ENCODE measurements at places on chromosomes 12 and 14.

- no peak for DNase-seq
Measured at GRCh38 chr12:74317741-74318140, 219.9 kb upstream of the ATXN7L3B start.

- DNase-seq, result no peak
Measured at GRCh38 chr12:51522696-51523095, 68.3 kb upstream of the SCN8A start.

GRCh38 chr14:46887144-46887543 lies 235.6 kb upstream of the RPL10L start:
- no peak for DNase-seq

- no peak for DNase-seq
Measured at GRCh38 chr12:51323317-51323960, 535 bp downstream of the BIN2 start.

DNA sequence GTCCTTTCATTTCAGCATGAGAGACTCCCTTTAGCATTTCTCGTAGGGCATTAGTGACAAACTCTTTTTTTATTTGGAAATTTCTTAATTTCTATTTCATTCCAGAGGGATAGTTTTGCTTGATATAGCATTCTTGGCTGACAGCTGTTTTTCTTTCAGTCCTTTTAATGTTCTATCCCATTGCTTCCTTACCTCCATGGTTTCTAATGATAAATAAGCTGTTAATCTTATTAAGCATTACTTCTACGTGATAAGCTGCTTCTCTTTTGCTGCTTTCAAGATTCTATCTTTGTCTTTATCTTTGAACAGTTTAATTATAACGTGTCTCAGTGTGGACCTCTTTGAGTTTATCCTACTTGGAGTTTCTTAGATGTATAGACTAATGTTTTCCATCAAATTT lies 11.6 kb upstream of the TMEM63C start:
- DNase-seq, result no peak

- no peak for DNase-seq
Measured at GRCh38 chr14:58961045-58961731, 227.3 kb upstream of the DAAM1 start.

DNA sequence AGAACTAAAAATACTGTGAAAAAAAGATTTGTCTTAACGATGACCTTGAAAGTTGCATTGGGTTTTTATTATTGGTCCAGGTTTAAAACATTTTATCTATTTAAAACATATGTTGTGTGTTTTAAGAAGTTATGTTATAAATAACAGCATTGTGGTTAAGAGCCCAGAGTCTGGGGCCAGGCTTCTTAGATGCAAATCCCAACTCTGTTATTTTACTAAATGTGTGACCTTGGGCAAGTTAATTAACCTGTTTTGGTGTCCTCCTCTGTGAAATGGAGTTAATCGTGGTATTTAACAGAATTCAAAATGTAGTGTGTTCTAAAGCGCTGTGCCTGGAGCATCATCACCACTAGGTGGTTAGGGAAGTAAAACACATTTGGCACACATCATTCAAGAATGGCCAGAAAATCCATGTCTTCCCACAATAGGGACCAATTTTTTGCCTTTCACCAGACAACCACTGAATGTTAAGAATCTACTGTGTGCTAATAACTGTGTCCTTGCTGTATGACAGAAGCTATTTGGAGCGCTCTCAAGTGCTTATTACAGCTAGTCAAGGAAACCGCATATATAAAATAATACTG lies 133.3 kb downstream of the MON2 start:
- no peak for DNase-seq

GRCh38 chr12:121766290-121767039 lies 27.0 kb downstream of the RHOF start:
- no peak for DNase-seq

DNA sequence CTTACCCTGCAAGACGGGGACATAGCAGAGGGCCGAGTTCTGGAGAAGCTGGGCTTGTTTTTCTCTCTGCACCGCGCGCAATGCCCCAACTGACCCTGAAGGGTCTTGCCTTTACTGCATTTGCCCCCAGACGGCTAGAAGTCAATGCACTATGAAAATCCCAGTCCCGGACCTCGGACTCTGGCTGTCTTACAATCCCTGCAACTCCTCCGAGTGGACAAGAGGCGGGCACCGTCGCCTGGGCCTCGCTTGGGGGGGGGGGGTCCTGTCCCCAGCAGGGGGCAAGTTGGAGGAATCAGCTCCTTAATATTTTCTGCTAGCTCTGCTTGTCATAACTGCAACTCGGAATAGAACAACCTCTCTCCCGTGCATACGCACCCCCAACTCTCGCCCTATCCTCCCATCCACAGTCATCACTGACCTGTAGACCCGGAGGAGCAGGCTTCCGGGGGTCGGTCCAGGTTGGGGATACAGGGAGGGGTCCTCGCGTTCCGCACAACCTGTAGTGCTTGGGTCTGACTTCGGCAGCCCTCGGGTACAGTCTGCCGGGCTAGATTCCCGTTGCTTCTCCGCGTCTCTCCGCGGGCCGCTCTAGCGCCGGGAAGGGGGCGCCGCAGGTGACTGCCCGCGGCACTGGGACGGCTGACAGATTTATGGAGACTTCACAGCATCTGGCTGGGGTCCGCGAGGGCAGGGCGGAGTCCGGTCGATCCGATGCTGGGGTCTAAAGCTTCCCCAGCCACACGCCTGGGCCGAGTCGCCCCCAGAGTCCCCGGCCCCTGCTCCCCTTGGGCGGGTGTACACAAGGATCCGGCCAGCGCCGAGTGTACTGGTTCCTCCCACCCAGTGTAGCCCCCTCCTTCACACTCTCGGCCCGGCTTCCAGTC lies 3.3 kb upstream of the PAX9 start:
- no peak for DNase-seq
